ENCODE measurements at places on chromosomes 16 and 17.

DNA sequence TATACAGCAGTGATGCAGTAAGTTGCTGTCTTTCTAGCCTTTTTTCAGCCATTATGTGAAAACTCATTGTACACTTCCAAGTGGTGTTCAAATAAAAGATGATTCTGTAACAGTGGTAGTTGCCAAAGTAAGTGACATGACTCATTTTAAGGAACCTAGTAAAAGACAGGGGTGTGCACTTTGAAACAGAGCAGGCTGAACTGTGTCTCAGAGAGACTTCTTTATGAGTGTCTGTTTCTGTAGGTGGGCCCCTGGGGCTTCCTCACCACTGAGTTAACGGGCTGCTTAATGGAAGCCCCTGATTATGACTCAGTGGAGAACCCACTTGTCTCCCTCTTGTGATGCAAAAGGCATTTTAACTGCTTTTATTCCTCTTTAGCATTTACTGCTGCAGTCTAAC is 147.3 kb downstream of the PCTP start:
- no peak for DNase-seq

DNA sequence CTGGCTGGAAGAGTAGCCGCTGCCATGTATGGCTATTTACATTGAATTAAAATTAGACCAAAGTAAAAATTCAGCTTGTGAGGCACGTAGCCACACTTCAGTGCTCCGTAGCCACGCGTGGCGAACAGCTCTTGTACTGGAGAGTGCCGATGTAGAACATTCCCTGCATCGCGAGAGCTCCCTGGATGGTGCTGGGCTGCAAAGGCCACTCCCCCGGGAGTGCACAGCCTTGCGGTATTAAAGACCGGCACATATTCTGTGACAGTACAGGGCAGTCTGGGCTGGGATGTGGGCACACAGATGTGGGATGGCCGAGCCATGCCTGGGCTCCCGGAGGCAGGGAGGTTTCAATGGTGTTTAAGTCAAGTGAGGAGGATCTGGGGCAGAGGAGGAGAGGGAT is 102.2 kb downstream of the CMIP start:
- no peak for DNase-seq

- DNase-seq: peak; percentile 68
Observed at GRCh38 chr17:60383379-60383778, 8.6 kb downstream of the USP32 start.

- DNase-seq: no peak
Observed at GRCh38 chr17:8273884-8274444, 14.5 kb upstream of the RANGRF start.

DNA sequence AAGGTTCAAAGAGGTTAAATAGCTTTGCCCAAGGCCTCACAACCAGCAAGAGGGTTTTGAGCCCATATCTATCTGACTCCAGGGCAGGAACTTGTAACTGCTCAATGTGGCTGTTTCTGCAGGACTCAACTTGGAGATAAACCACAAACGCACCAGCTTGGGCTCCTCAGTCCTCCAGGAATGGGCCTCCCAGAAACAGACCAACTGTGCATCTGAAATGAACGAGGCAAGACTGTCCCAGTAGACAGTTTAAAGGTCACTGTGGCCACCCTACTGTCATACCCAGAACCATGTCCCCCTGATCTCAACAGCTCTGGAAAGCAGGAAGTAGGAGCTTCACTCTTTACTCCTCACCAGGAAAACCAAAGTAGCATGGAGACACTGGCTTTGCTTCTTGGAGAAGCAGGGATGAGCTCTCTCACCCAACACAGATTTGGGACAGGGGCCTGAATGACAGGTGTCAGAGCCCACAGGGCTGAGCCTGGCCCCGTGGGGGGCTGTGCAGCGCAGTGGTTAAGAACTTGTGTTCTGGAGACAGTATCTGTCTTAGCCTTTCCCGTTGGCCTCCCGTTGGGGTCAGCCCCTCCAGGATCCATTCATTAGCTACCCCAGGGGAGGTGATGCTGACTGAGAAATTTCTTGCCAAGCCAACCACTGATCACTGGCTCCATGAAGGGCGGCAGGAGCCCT is 2.3 kb upstream of the CALB2 start:
- no peak for DNase-seq

- DNase-seq: no peak
Observed at GRCh38 chr17:32333187-32333586, 8.8 kb downstream of the C17orf75 start.

DNA sequence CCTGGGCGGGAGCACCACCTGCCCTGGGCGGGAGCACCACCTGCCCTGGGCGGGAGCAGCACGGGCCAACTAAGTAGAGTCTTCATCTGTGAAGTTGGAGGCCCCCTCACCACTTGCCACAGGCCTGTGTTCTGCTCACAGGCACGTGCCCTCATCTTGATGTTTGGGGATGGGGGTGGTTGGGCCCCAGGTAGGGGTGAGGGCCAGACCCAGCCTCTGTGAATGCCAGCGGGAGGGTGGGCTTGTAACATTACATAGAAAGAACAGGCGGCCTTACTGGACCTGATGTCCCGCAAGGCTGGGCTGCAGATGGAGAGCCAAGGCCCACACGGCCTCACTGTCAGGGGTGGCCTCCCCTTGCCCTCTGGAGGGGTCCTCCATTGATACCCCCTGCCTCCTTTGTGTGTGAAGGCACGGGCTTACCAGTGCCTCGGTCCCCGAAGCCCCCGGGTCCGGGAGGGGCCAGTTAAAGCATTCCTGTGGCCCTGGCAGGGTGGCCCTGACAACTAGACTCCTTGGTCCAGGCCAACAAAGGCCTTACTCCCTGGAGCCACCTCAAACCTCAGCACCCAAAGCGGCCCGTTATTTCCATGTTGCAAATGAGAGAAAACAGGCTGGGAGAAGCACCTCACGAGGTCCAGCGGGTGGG is 1.1 kb upstream of the SLC16A3 start:
- DNase-seq: no peak

DNA sequence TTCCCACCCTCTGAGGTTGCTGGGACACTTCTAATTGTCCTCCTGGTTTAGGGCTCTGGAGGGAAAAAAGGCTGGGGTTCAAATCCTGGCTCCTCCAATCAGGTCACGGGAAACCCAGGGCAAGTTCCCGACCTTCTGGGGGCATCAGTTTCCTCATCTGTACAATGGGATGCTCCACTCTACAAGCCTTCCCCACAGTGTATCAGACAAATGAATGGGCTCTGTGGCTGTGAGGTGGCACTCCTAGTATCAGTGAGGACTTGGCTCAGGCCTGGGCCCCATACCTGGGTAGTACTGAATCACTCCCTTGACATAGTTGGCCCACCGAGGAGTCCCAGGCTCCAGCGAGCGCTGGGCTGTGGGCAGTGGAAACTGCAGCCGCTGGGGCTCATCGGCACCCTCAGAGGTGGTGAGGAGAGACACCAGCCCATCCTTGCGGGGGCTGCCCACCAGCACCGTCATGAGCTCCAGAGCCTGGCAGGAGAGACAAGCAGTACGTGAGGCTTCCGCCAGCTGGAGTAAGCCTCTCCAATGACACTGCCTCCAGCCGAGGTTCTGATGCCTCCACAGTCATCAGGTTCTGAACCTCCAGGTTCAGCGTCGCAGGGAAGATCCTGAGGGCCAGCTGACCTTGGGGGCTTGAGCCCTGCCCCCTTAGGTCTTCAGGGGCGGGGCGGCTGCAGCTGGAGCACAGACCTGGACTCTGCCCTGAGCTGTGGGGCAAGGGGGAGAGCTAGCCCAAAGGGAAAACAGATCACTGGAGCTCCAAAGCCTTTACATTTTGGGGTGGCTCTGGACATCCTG is 1.2 kb downstream of the GALK1 start:
- DNase-seq: no peak

DNA sequence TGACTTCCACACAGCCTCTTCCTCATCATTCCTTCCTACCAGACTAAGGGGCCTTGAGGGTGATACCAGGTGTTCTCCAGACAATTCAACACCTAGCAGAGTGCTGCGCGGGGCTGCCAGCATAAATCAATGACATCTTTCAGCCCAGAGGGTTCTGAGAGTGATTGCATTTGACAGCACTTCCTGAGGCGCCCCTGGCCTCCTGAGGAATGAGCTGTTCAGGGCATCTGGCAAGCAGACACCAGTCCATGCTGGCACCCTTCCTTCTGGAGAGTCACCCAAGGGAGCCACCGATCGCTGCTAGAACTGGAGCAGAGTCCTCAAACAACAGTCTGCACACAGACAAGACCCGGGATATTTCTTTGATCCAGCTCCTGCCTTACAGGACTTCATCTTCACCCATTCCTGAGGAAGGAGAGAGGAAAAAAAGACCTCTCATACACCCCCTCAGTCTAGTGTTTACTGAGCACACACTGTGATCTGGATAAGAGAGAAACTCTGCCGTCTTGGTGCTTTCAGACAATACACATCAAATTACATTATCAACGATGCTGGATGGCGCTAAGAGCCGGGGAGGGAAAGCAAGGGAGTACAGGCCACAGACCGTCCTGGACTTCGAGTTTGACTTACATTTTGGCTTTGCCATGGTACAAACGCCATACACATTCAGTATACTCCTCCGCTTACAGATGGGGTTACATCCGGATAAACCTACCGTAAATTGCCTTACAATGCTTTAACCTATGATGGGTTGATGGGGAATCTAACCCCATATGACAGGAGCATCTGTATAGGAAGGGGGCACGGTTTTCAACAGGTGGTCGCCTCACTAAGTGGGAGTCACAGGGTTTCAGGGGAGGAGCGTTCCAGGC is 23.0 kb downstream of the NPTX1 start:
- DNase-seq: no peak

Measured in NCI-H1092 treated with DMSO at 0.1 percent for 48 hours (cell line).